ENCODE measurements at places on chromosomes 6 and 20. TPM values are rescaled to one million over a fixed set of nuclear protein-coding genes. Genes with fewer than 3 reads are reported as not detected.
A peak's percentile ranks its signal among the peaks of the same experiment; 100 is the strongest.

DNA sequence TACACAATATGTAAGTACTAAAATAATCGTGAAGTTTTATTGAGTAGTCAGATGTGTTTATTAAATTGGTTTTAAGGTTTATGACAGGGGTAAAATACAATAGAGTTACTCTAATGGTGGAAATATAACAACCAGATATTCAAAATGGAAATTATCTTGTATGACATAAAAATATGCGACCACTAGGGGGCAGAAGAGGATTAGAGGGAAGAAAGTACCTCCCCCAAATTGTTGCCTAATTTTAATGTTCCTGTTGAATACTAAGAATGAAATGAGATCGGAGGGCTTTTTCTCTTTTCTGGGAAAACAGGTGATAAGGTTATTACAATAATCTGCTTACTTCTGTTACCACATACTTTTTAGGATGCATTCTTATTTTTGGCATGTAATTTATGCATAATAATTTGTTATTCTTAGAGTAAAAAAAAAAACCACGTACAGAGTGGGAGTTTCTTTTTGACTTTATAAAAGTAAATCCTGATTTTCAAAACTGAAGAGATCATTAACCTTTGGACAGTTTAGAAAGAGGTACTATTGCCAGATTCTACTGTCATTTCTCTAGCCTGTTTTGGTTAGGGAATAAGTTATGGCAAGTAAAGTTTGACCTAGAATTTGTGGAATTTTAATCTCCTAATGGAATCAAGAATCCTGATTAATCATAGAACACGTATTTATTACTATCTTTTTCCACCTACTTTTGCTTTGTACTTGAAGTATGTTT is 159.2 kb downstream of the CD109 start:
- DNase-seq, result peak; percentile 1

GRCh38 chr6:35552285-35552917 is 39.7 kb upstream of the TULP1 start:
- peak; percentile 51 for DNase-seq

- DNase-seq, result no peak
Observed at GRCh38 chr6:1365686-1366085, 23.7 kb upstream of the FOXF2 start.

The GRM1 gene
- 0.05 TPM for polyA plus RNA-seq

The SMLR1 gene
- 0.03 TPM for polyA plus RNA-seq

The EPHA7 gene
- 0.29 TPM for polyA plus RNA-seq

The SNAI1 gene
- polyA plus RNA-seq, result 8.0 TPM

All from A549 (cell line).